Calu3 (cell line): ENCODE measurements at places on chromosomes 5 and 9.

GRCh38 chr5:45162974-45163373 lies 354.2 kb downstream of the MRPS30 start:
- no peaks in the 10 kb centered on the region for H3K4me1 ChIP-seq
- no peak overlapping the region for H3K4me3 ChIP-seq
- no peaks in the 10 kb centered on the region for H3K27me3 ChIP-seq
- H3K27ac ChIP-seq, result no peak overlapping the region
- no peak for DNase-seq

DNA sequence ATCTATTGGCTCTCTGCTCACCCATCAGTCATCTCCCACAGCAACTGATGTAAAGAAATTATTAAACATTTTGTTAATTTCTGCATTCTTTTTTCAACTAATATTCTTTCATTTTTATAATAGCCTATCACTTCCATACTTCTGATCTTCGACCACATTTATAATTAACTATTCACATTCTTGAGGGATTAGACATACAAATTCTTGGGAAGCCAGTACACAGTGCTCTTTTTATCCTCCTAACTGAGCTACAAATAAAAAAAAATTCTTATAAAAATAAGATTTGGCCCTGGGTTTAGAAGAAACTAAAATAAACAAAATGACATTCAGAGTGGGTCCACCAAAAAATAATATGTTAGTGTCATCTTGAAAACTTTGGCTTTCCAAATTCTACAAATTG lies 103.7 kb upstream of the ITGA1 start:
- H3K4me1 ChIP-seq, result peaks cover 26% of the 10 kb centered on the region
- no peaks in the 10 kb centered on the region for H3K27me3 ChIP-seq
- no peak overlapping the region for H3K4me3 ChIP-seq

GRCh38 chr9:24413651-24414050 lies 132.0 kb downstream of the IZUMO3 start:
- no peaks in the 10 kb centered on the region for H3K27me3 ChIP-seq
- no peaks in the 10 kb centered on the region for H3K4me1 ChIP-seq
- H3K36me3 ChIP-seq, result no peaks in the 10 kb centered on the region
- DNase-seq, result no peak
- no peak overlapping the region for H3K27ac ChIP-seq
- no peak overlapping the region for H3K4me3 ChIP-seq

- DNase-seq, result no peak
- no peaks in the 10 kb centered on the region for H3K4me1 ChIP-seq
- no peak overlapping the region for H3K27ac ChIP-seq
- H3K27me3 ChIP-seq, result peaks cover 35% of the 10 kb centered on the region
Observed at GRCh38 chr5:150851039-150851438, 4.7 kb downstream of the IRGM start.

- H3K4me3 ChIP-seq, result no peak overlapping the region
- no peaks in the 10 kb centered on the region for H3K4me1 ChIP-seq
- no peak overlapping the region for H3K27ac ChIP-seq
- no peaks in the 10 kb centered on the region for H3K27me3 ChIP-seq
- DNase-seq, result no peak
Observed at GRCh38 chr9:15444141-15444540, 21.5 kb downstream of the SNAPC3 start.

DNA sequence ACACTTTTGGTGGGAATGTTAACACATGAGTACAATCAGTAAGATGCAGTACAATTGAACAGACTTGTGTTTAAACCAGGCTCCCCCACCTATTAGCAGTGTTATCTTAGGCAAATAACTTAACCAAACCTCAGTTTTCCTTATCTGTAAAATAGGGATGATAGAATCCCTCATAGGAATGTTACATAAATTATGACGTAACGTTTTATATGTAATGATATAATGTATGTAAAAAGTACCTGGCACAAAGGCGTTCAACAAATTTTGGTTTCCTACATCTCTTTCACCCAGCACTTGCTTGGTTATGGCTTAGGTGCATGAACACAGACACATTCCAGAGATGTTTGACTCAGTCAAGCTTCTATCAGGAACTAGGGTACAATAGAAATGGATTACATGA lies 26.7 kb upstream of the IL33 start:
- no peak overlapping the region for H3K27ac ChIP-seq
- H3K36me3 ChIP-seq, result no peaks in the 10 kb centered on the region
- no peaks in the 10 kb centered on the region for H3K27me3 ChIP-seq
- no peak for DNase-seq

DNA sequence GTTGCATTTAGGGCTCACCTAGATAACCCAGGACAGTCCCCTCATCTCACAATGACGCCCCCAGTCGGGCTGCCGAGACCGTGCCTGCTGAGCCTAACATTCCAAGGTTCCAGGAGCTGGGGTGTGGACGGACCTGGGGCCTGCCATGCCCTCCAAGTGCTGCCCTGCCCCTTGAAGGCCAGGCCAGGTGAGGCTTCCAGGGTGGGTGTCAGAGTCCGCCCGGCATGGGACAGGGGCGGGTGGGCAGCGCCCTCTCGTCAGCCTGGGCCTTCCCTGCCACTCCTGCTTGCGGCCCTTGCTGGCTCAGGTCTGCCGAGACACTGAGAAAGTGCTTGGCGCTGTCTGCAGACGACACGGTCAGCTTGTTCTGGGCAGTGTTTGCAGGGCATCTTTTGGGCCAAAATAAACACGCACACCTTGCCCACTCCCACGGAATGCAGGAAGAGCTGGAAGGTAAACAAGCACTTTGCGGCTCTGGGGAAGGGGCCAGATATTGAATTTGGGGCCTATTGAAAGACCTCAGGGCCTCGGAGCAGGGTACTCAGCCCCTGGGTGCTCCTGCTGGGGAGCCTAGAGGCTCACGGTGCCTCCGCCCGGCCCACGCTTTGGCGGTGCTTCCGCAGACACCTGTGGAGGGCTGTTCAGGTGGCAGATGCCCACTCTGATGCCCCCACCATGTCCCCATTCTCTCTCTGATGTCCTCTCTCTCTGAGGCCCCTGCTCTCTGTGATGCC lies 4.2 kb upstream of the SCGB3A1 start:
- H3K4me1 ChIP-seq, result peaks cover 16% of the 10 kb centered on the region
- H3K27ac ChIP-seq, result no peak overlapping the region
- no peak for DNase-seq
- H3K36me3 ChIP-seq, result no peaks in the 10 kb centered on the region
- no peak overlapping the region for H3K4me3 ChIP-seq
- H3K27me3 ChIP-seq, result peaks cover 69% of the 10 kb centered on the region

- peaks cover 9% of the 10 kb centered on the region for H3K4me1 ChIP-seq
- no peak for DNase-seq
- H3K4me3 ChIP-seq, result no peak overlapping the region
- H3K36me3 ChIP-seq, result no peaks in the 10 kb centered on the region
- no peak overlapping the region for H3K27ac ChIP-seq
- H3K27me3 ChIP-seq, result no peaks in the 10 kb centered on the region
Observed at GRCh38 chr9:6669881-6670280, 24.4 kb upstream of the GLDC start.

- peaks cover 32% of the 10 kb centered on the region for H3K4me1 ChIP-seq
- DNase-seq, result no peak
- no peaks in the 10 kb centered on the region for H3K27me3 ChIP-seq
Observed at GRCh38 chr9:128371630-128372117, 500 bp downstream of the URM1 start.

DNA sequence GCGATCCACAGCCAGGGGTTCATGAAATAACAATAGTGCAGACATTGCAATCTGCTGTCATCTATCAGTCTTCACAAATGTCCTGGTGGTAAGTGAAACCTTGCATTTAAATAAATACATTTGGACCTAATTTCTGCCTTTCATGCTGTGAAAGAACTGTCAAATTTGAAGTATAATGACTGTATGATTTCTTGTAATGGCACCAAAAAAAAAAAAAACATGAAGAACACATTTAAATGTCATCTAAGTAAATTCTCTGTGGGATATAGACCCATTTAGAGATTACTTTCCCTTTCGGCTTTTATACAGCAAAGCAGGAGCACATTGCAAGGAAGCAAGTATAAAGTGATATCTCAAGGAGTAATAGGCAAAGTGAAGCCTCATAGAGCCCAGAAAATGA lies 431.5 kb upstream of the SGCD start:
- H3K4me3 ChIP-seq, result no peak overlapping the region
- H3K4me1 ChIP-seq, result no peaks in the 10 kb centered on the region
- no peak for DNase-seq
- H3K27ac ChIP-seq, result no peak overlapping the region
- no peaks in the 10 kb centered on the region for H3K36me3 ChIP-seq

DNA sequence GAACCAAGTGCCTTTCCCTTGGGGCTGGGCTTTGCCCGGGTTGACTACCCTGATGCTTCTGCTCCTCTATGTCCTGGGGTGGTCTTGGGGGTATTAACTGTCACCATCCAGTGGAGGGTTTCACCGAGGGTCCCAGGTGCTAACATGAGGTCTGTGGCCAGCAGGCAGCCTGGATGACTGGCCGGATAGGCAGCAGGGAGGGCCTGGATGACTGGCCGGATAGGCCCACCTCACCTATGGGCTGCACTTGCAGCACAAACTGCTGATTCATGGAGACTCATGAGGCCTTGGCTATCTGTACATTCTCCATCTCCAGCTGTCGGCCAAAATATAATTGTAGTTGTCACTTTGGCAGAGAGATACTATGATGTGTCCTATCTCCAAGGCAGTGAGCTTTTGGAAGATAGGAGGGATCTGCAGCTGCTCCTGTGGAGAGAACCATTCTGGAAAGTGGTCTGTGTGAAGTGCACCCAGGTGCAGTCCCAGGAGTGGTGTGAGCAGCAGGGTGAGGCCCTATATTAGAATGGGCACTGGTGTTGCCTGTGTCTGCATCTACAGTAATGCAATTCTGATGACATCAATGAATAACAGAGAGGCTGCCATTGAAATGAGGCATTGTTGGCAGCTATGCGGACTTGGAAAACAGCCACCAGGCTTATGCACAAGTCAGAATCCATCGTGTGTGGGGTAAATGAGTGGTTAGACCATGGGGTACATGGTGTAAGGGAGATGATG lies 26.3 kb upstream of the CDKN2AIPNL start:
- H3K4me3 ChIP-seq, result no peak overlapping the region
- peaks cover 14% of the 10 kb centered on the region for H3K36me3 ChIP-seq
- peaks cover 59% of the 10 kb centered on the region for H3K4me1 ChIP-seq

DNA sequence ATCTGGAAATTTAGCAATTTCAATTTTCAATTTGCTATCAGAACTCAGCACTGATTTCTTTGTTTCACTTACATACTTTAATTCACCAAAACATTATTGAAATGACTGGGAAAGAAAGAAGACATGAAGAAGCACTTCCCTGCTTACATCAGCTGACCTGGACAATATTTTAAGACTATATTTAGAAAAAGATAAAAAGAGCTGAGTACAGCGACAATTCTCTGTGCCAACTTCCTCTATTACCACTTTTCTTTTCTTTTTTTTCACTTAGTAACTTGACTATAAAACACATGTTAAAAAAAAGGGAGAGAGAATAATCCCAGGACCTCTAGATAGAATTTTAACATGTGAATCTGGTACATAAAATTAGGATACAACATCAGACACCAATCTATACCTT lies 35.6 kb downstream of the MEF2C start:
- no peaks in the 10 kb centered on the region for H3K36me3 ChIP-seq
- no peaks in the 10 kb centered on the region for H3K4me1 ChIP-seq
- DNase-seq, result no peak
- no peaks in the 10 kb centered on the region for H3K27me3 ChIP-seq

DNA sequence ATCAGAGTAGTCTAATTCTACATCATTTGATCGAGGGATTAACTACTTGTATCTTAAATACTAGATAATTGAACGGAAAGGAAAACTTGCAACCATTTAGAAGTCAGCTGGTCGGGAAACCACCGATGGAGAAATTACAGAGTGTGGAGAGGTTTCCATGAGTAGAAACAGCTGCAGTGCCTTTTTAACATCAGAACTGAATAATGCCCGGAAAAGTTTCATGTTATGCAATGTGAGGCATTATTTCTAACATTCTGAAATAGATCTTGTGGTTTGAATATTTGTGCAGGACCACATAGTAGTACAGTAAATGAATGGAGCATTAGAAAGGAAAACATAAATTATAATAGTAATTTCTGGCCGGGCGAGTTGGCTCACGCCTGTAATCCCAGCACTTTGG lies 88.1 kb upstream of the RNF180 start:
- H3K4me1 ChIP-seq, result no peaks in the 10 kb centered on the region
- peaks cover 7% of the 10 kb centered on the region for H3K27me3 ChIP-seq
- no peaks in the 10 kb centered on the region for H3K36me3 ChIP-seq
- DNase-seq, result no peak
- no peak overlapping the region for H3K4me3 ChIP-seq
- H3K27ac ChIP-seq, result no peak overlapping the region
